ENCODE measurements at places on chromosomes 5 and 9.

DNA sequence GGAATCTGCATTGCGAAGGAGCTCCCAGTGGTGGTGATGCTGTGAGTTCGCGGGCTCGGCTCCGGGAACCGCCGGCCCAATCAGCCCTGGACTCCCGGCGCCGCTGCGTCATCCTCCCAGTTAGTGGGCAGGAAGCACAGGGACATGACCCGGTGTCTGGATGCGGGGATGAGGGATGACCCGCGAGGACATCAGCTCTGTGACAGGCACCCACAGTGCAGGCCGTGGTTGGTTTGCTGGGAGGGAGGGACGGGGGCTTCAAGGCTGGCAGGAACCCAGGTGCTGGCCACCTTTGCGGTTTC, 996 bp downstream of the NXNL2 start:
- DNase-seq = no peak

GRCh38 chr5:124746916-124747790, 714 bp upstream of the ZNF608 start:
- DNase-seq = no peak

DNA sequence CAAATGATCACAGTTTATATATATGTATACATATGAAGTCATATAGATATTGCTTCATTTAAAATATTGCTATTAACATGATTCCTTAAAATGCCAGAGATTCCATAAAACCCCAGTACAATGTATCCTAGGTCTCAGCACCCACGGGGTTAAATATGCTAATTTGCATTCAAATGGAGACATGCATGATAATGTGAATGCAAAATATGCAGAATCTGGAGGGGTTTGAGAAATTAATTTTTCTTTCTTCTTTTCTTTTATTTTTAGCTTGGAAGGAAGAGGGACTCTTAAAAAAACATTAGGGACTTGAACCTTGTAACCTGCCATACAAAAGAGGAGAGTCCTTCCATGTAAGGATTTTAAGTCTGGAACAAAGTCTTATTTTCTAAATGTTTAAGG, 211.9 kb downstream of the MEF2C start:
- DNase-seq = no peak

- no peak for DNase-seq
Observed at GRCh38 chr5:30600892-30601291, 592.6 kb upstream of the CDH6 start.

DNA sequence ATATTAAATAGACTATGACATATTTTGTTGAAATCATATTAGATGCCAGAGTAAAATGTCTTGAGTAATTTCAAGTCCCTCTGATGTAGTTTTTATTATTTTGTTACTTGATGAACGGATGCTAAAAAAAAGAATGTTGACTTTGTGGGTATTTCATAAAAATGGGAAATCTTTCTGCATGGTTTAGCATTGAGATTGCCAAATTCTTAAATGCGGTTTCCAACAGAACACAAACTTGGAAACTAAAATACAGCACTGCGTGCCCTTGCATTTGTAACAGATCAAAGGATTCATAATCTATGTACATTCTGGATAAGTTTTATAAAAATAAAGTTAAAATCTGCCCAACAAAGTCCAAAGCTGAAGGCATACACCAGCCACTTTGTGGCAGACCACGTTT, 425.5 kb upstream of the DAB2 start:
- DNase-seq = no peak

DNA sequence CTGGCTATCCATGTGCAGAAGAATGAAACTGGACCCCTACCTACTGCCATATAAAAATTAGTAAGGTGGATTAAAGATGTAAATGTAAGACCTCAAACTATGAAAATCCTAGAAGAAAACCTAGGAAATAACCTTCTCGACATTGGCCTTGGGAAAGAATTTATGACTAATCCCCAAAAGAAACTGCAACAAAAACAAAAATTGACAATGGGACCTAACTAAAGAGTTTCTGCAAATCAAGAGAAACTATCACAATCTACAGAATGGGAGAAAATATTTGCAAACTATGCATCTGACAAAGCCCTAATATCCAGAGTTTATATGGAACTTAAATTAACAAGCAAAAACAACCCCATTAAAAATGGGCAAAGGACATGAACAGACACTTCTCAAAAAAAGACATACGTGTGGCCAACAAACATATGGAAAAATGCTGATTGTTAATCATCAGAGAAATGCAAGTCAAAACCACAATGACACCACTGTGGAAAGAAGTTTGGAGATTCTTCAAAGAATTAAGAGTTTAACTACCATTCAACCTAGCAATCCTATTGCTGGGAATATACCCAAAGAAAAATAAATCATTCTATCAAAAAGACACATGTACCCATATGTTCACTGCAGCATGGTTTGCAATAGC, 98.5 kb downstream of the NR3C1 start:
- no peak for DNase-seq

DNA sequence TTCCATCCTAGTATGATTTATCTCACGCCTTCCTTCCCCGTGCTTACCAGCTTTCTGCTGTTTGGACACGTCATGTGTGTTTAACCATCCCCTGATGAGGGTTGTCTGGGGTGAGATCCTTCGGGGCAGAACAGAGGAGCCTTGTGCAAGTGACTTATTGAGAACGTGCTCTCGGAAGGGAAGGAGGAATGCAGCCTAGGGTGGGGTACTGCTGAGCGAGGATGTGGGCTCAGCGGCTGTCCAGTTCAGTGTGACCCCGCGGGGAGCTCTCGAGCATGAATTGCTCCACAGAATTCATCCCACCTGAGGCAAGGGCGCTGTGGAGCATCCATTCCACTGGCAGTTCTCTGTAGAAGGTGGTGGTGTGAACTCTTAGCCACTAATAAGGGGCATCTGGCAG, 4.0 kb downstream of the MYOZ3 start:
- no peak for DNase-seq

- DNase-seq = no peak
Observed at GRCh38 chr9:4520055-4520454, 29.8 kb downstream of the SLC1A1 start.

- no peak for DNase-seq
Observed at GRCh38 chr9:113952676-113953075, 76.6 kb downstream of the ZNF618 start.

GRCh38 chr9:23774266-23774665, 51.8 kb downstream of the ELAVL2 start:
- no peak for DNase-seq

DNA sequence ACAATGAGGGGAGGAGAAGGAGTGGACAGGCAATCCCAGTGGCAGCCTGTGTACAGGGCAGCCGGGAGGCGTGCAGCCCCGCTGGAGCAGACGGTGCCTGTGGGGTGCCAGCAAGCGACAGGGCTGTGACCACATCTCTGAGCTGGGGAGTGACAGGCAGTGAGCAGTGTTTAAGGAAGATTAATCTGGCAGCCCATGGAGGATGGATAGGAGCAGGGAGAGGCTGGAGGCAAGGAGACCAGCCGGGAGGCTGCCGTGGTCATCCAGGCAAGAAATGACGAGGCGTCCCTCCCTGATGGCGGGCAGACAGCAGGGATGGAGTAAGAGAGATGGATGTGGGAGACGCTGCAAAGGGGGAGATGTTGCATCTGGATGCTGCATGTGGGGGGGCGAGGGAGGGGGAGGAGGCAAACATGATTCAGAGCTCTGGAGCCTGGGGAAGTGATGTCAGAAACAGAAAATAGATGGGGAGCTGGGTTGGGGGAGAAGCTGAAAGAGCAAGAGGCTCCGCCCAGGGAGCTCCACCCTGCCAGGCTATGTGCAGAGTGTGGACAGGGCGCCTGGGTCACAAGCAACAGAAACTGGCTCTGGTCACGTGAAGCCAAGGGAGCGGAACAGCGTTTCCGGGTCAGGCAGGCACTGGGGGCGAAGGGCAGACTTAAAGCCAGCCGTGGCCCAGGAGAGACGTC, 12.6 kb downstream of the UNC5A start:
- no peak for DNase-seq

GRCh38 chr5:136646915-136647314, 281.6 kb upstream of the TRPC7 start:
- no peak for DNase-seq

GRCh38 chr5:113022661-113023060, 46.1 kb downstream of the DCP2 start:
- DNase-seq = no peak

DNA sequence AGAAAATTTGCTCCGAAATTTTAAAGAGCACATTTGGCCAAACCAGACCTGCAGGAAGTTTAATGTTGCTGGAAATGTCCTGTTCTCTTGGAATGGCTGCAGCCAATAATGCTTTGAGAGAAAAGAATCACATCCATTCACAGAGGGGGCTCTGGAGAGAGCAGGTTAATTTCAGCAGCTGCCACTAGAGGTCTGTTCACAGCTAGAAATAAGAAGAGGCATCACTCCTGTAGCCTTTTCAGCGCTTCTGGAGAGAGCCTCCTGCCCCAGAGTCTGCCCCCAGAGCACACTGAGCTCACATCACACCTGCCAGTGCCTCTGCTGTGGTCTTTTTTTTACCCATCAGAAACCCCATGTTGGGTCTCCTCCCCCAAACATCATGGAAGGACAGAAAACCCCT, 124.8 kb upstream of the RAD23B start:
- DNase-seq = no peak

- peak; percentile 32 for DNase-seq
Observed at GRCh38 chr9:116494815-116495634, 192.1 kb upstream of the TRIM32 start.

GRCh38 chr5:96538808-96539250, 105.8 kb upstream of the PCSK1 start:
- DNase-seq = no peak

- no peak for DNase-seq
Observed at GRCh38 chr5:102857076-102857818, 102.1 kb downstream of the PAM start.

DNA sequence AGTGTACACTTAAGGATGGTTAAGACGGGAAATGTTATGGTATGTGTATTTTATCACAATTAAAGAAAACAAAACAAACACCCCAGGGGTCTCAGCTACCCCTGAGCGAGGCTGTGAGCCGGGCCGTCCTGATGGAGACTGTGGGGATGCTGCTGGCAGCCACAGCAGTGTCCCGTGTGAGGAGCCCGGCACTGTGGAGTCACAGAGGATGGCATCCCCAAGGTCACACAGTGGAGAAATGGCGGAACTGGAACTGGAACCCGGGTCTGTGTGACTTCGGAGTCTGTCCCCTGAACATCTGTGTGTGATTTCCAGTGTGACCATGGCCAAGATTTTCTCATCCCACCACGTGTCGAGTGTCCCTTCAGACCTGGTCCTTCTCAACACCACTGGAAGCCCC, 80.7 kb upstream of the PHYKPL start:
- no peak for DNase-seq

DNA sequence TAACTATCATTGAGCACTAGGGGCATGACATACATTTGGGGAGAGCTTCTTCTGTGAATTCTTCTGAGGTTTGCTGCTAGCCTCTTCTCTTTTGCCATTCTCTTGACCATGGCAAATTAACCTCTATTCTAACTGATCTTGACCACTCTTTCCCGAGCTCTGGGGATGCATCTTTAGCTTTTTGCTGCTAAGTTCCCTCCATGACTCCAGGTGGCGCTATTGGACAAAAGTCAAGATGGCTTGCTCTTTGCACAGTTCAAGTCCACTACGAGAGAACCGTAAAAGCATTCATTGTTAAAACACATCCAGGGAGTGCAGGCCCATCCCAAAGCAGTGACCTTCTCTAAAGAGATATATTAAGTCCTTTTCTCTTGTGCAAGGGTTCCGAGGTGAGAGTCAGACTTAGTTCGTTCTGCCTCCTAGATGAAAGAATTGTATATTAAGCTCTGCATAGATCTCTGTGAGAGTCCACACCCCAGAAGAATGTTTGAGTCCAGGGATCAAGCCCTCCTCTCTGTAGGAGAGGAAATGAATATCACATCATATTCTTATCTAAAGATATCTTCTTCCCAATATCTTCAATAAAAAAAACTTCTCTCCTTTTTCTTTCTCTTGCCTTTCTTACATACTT, 1152.9 kb upstream of the CDH6 start:
- DNase-seq = no peak

DNA sequence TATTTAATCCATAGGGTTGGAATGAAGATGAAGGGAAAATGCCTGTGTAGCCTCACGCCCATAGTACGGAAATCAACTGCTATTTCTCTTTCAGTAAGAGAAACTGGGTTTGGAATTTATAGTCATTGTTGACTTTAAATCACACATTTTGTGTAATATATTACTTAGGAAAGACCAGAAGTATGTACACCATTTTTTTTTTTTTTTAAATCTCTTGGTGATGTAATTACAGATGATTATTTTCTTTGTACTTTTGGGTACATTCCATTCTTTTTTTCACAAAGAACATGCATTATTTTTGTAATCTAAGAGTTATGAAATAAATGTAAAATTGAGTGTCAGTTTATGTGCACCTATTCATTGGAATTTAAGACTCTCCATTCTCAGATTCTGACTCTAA, 45.7 kb downstream of the POC5 start:
- DNase-seq = no peak

GRCh38 chr5:74289238-74289637, 351.3 kb downstream of the ENC1 start:
- no peak for DNase-seq

DNA sequence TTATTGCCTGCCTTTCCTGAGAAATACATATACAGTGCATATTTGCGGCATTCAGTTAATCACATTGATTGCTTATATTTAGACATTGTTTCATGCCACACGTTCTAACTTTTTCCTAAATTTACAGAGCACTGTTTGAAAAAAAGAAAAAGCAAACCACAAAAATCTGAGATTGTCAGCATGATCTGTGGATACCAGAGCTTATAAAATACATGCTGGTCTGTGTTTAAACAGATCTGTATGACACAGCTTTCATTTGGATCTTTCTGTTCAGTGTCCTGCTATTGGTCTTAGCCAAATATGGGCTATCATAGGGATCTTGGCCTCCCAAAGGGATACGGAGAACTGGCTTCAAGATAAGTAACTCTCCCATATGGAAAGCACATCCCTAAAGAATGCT, 20.2 kb downstream of the ALDH1A1 start:
- DNase-seq = no peak

GRCh38 chr9:69753830-69754229, 6.0 kb downstream of the PTAR1 start:
- DNase-seq = no peak

GRCh38 chr5:67731886-67732285, 483.7 kb upstream of the PIK3R1 start:
- DNase-seq = no peak

GRCh38 chr5:173719731-173720082, 103.3 kb upstream of the BOD1 start:
- no peak for DNase-seq

DNA sequence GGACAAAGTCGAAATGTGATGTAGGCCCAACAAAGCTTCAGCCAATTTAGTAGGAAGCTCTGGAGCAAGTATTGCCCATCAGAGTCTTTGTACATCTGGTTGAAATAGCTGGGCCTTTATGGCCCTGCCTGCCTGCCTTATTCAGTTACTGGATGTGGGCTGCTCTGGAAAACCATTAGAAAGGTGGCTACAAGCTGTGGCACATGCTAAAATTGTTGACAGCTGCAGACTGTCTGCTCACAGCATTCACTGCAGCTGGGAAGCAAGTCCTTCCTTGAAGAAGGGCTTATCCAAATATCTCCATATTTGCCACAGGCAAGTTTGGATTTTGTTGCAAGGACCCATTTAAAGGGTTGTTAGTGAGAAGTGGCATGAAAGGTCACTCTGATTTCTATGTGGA, 24.4 kb downstream of the SMIM15 start:
- DNase-seq = no peak

Measured in activated T-cell treated with anti-CD3 and anti-CD28 coated beads, Interleukin-2, amount 50 U/mL, for 24 hours (primary cell).